SW 1271 (cell line): ENCODE measurements at places on chromosomes 13 and 19.

DNA sequence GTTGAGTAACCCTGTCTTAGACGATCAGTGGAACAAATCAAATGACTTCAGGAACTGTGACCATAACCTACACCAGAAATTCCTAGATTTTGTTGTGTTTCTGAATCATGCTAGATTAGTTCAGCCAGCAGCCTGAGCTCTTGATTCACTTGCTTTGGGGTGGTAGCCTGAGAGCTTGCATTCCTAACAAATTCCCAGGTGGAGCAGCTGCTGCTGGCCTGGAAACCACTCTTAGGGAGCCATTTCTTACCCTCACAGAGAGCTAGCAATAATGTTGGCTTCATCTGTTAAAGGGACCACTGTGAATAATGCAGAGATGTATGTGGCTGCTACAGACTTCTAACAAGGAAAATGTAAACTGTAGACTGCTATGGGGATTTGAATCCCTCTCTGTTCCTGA lies 388.1 kb upstream of the PRR20A start:
- DNase-seq = no peak

GRCh38 chr13:110541526-110541920 lies 20.0 kb downstream of the RAB20 start:
- DNase-seq = no peak

- DNase-seq = no peak
These were observed 56.1 kb upstream of the STK24 start for GRCh38 chr13:98632961-98633360.

- no peak for DNase-seq
These were observed 37.6 kb downstream of the ZNRF4 start for GRCh38 chr19:5492635-5493409.

GRCh38 chr19:53432088-53432661 lies 391 bp downstream of the ZNF761 start:
- no peak for DNase-seq

DNA sequence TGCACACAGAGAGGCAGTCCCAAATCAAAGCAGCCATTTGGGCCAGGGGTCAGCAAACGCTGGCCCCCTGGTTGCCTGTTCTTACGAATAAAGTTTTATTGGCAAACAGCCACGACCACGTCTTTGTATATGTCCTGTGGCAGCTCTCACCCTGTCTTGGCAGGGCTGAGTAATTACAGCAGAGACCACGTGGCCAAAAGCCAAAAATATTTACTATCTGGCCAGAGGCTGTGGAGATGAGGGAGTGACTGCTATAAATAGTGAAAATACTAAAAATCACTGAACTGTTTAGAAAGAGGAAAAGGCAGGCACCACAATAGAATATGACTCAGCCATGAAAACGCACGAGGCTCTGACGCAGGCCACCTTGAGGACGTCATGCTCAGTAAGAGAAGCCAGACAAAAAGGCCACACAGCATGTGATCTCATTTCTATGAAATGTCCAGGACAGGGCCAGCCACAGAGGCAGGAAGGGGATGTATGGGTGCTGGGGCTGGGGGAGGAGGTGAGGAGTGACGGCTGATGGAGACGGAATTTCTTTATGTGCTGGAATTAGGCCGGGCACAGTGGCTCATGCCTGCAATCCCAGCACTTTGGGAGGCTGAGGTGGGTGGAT lies 29.4 kb downstream of the SMIM24 start:
- DNase-seq = peak; percentile 95

DNA sequence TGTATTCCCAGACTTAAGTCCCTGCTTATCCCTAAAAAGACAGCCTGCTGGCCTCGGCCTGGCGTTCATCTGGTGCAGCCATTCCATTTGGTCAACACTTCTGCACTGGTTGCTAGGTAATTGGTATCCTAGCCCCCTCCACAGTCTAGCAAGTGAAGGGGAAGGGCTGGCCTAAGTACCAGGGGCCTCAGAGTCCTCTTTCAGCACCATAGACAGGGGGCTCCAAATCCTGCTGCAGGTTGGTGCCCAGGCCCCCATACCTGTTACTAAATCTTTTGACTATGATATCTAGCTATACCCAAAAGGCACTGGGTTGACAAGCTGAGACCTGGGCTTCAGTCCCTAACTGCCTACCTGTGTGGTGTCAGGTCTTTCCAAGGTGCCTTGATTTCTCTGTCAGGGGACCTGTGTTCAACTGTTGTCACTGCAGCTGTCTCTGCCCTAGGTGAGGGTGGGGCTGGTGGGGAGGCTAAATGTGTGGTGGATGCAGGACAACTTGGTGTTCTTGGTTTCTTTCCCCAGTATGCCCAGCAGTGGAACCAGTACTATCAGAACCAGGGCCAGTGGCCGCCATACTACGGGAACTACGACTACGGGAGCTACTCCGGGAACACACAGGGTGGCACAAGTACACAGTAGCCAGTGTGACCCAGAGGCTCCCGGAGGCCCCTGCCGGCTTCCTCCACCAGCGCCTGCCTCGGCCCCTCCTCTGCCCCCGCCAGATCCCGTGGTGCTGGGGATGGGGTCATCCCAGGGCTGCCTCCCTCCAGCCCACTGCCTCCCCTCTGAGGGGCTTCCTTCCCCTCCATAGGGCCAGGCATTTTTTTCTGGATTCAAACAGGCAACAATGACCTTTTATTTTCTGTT lies 3.8 kb upstream of the CCDC97 start:
- no peak for DNase-seq

- no peak for DNase-seq
These were observed 665 bp downstream of the ZNF347 start for GRCh38 chr19:53158119-53158656.

- no peak for DNase-seq
These were observed 7.0 kb upstream of the CSNK1G2 start for GRCh38 chr19:1933942-1934341.

DNA sequence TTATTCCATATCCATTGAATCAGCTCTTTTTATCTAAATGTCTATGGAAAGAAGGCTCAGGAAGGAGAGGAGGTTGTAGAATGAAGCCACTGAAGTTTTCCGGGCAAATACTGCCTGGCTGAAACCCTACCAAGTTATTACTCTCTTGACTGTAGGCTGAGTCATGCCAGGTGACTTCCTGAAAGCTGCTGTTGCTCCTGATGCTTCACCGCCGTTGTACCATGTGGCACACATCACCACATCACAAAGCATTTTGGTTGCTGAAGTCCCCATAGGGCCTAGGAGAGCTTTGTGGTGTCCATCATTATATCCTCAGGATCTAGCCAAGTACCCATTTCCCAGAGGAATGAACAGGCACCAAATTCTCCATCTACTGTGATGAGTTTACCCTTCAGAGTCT lies 11.1 kb upstream of the TDRD12 start:
- DNase-seq = no peak

DNA sequence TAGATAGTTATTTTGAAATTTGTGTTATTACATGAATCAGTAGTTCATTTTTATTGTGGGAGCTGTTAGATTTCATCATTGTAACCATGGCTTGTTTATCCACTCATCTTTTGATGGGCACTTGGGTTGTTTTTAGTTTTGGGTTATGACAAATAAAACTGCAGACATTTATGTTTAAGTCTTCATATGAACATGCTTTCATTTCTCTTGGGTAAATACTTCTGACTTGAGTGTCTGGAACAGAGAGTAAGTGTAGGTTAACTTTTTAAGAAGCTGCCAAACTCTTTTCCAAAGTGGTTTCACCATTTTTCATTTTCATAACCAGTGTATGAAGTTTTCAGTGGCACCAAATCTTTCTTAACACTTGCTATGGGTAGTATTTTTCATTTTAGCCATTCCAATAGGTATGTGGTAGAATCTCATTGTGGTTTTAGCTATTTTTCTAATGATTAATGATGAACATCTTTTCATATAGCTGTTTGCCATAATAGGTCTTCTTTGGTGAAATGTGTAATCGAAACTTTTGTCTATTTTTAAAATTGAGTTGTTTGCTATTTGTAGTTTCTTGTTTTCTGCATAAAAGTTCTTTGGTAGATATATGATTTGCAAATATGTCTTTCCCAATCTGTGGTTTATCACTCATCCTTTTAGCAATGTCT lies 17.9 kb downstream of the SLAIN1 start:
- DNase-seq = no peak

DNA sequence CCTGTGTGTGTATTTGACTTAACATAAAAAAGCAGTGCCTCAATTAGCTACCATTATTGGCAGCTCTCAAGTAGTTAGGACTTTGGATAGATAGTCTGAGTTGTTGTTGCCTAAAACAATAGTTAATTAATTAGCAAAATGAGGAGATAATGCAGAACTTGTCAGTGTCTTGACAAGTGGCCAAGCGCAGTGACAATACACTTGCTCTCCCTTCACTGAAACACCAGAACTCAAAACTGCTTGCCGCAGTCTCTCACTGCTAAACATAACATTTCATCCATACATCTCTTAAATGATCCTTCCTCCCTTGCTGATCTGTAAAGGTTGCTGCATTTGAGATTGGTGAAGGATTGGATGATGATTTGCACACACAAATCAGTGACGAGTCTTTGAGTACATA lies 61.7 kb downstream of the ARHGAP35 start:
- no peak for DNase-seq

DNA sequence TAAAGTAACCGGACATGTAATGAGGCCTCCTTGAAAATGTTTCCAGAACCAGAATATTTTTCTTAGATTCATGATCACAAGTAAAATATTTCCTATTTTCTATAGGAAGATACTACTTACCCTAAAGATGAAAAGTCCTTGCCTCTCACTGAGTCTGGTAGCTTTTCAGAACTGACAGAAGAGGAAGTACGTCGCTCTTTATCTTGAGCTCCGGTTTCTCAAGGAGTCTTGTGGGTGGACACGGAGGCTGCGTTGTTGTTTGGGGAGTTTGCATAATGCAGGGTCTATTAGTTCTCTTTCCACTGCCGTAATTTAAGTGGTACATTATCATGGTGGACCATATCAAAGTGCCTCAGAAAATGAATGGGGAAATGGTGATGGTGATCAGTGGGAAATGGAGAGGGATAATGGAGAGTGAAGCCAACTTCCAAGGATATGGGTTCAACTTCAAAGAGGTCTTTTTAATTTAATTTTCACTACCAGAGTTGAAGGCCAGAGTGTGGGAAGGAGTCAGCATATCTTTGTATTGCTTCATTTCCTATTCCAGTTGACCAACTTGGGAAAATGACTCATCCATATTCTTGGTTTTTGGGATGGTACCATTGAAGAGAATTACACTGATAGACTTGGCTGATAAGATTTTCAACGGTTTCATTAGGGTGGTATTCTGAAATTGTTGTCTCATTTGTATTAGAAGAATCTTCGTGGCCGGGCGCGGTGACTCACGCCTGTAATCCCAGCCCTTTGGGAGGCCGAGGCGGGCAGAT lies 23.4 kb downstream of the MBD3L2B start:
- no peak for DNase-seq

DNA sequence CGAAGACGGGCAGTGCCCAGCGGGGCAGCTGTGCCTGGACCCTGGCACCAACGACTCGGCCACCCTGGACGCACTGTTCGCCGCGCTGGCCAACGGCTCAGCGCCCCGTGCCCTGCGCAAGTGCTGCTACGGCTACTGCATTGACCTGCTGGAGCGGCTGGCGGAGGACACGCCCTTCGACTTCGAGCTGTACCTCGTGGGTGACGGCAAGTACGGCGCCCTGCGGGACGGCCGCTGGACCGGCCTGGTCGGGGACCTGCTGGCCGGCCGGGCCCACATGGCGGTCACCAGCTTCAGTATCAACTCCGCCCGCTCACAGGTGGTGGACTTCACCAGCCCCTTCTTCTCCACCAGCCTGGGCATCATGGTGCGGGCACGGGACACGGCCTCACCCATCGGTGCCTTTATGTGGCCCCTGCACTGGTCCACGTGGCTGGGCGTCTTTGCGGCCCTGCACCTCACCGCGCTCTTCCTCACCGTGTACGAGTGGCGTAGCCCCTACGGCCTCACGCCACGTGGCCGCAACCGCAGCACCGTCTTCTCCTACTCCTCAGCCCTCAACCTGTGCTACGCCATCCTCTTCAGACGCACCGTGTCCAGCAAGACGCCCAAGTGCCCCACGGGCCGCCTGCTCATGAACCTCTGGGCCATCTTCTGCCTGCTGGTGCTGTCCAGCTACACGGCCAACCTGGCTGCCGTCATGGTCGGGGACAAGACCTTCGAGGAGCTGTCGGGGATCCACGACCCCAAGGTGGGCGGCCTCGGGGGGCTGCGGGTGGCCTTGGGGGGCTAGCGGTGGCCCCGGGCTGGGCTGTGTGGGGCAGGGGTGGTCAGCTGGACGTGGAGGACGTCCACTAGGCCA lies 4.8 kb downstream of the GRIN3B start:
- no peak for DNase-seq

DNA sequence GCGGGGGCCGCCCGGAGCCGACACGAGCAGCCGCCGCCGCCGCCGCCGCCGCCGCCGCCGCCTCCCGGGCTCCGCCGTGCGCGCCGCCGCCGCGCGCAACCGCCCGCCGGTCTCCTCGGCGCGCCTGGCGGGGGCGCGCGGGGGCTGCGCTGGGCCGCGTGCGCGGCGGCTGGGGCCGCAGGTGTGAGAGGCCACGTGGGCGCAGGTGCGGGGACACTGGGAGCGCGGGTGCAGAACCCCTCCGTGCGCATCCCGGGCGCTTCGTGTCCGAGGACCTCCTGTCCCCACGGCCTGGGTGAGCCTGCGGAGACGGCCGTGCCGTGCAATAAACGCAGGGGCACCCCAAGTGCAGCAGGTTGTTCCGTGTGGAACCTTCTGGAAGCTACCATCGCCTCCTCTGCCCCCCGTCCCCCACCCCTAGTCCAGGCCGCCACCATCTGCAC lies at the start of gene LINGO3:
Gene LINGO3, minus strand, starts transcription at position 41 of the 443 bp plus-strand sequence. CDS start 16,378 bp downstream, outside the sequence.
- no peak for DNase-seq

- no peak for DNase-seq
These were observed 1.5 kb upstream of the SHISA7 start for GRCh38 chr19:55444646-55445045.

- no peak for DNase-seq
These were observed 22.2 kb downstream of the PCID2 start for GRCh38 chr13:113186061-113186900.

DNA sequence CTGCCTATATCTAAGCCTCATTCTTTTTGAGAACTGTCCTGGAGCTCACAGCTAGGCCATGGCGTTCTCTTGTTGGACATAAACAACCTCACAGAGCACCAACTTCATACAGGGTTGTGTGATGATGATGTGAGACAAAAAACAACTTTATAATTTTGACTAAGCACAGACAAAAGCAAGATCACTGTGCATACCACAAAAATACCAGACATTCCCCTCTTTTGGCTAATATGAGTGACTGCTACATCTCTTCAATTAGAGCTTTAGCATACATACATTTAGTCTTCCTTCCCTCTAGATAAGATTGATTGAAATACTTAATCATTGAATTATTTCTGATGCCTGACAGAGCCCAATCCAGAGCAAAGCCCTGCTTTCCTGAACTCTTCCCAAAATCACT lies 8.3 kb downstream of the MAB21L1 start:
- no peak for DNase-seq

- DNase-seq = no peak
These were observed 50.9 kb downstream of the CCDC70 start for GRCh38 chr13:51912511-51913225.

GRCh38 chr13:29165840-29166239 lies 345.7 kb downstream of the MTUS2 start:
- no peak for DNase-seq

GRCh38 chr13:112822851-112823250 lies 133.0 kb downstream of the ATP11A start:
- DNase-seq = no peak

GRCh38 chr19:47081095-47081494 lies 32.5 kb downstream of the ZC3H4 start:
- DNase-seq = no peak
